Activated CD4-positive, alpha-beta T cell treated with anti-CD3 and anti-CD28 coated beads, Interleukin-2, amount 50 U/mL, for 48 hours (primary cell): ENCODE measurements at places on chromosomes 2 and 18.

DNA sequence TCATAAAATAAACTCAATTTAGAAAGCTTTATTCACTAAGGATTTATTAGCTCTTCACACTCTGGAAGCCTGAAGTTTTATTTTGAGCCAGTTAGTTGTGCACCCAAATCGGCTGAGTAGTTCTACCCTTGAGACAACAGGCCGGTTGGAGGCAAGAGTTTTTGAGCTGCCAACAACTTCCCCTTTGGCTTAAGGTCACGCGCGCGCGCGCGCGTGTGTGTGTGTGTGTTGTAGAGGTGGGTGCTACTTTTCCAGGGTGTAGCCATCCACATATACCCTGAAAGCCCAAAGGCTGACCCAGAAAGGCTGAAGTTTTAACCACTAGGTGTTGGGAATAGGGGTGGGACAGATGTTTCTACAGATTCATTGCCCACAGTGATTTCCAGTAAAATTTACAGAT, 150.2 kb upstream of the LHCGR start:
- no peak for DNase-seq

DNA sequence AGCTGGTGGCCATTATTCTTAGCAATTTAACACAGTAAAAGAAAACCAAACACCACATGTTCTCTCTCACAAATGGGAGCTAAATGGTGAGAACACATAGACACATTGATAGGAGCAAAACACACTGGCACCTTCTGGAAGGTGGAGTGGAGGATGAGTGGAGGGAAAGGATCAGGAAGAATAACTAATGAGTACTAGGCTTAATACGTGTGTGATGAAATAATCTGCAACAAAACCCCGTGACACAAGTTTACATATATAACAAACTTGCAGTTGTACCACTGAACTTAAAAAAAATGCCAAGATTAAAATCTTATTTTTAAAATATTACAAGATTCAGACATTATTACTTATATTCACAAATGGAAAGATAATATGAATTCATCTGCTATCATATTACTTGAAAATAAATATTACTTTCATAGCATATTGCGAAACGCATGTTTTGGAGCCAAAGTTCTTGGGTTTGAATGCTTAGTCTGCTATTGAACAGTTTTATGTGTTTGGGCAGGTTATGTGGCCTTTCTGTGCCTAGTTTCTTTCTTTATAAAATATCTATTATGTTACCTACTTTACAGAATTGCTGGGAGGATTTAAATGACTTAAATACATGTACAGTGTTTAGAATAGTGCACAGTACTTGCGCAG, 20.5 kb downstream of the ANKRD62 start:
- no peak for DNase-seq

- DNase-seq = no peak
These were observed 45.5 kb downstream of the LYPD6 start for GRCh38 chr2:149375801-149376361.

DNA sequence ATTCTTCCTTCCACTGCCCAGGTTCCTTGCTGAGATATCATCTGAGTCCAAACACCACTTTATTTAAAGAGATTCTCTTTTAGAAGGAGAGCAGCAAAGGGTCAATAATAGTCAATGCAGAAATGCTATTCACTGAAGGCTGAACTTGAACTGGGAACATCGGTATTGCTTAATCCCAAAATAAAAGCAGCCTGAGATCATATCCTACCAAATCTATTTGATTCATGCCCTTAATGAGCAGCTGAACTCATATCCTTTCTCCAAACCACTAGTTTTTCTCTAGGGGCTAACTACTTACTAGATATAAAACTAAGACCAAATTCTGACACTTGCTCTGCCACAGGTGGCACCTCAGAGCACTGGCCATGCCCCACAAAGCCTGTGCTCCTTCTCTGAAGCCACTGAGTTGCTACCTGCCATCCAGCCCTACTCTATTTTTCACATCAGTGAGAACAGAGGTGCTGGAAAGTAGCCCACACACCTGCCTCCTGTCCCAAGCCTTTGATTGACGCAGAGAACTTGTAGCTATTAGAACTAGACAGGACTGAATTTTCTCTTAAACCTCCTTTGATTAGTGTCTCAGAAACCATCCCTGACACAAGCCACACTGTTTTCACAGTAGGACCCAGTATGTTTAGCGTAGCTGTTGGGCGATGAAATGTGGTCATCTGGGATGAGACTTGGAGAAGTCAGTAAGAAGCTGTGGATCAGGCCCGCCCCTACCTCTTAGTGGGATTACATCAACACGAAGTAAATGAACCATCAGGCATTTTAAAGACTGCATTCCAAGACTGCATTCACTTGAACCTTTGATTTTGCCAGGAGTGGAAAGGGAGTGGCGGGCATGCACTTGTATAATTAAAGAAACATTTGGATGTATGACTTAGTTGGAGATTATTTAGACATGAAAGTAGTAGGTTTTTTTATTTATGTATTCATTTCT, 124.3 kb downstream of the RBMS1 start:
- DNase-seq = no peak
